ENCODE measurements at places on chromosomes 6 and 20. TPM values are rescaled to one million over a fixed set of nuclear protein-coding genes. Genes with fewer than 3 reads are reported as not detected.

DNA sequence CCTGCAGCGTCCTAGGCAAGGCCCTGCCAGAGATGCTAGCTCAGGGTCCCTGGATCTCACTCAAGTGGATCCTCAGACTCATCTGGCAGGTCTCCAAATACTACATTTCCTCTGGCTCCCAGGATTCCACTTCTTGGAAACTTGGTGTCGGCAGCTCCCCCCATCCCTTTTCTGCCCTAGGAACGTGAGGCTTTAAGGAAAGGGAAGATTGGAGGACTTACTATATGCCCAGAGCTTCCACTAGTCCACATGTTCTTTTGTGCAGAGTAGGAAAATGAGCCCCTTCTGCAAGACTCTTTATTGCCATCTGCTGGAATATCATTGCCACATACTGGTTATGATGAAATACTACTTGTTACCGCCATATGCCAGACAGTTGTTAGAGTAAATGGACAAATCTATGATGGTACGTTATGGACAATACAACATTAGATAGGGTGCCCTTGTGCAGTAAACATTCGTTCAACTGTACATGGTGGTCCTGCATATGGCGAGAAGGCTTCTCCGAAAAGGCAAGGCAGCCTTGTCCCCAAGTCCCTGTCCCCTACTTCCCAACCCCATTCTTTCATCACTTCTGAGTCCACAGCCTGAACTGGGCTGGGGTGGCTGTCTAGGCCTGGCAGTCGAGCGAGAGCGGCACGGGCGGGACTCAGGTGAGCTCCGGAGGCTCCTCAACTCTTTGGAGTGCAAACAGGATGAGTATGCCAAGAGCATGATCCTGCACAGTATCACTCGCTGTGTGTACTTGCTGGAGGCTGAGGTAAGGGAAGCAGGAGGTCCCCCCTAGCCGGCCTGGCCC is 780 bp downstream of the ARMC12 start:
- no peaks in the 10 kb centered on the region for H3K27me3 ChIP-seq
- H3K27ac ChIP-seq = peak overlapping the region; percentile 10

HLA-DQB2 gene
- 1.3 TPM for total RNA-seq

- H3K36me3 ChIP-seq = no peaks in the 10 kb centered on the region
- no peak overlapping the region for H3K4me3 ChIP-seq
- no peak overlapping the region for H3K27ac ChIP-seq
- DNase-seq = no peak
- H3K27me3 ChIP-seq = no peaks in the 10 kb centered on the region
Measured at GRCh38 chr6:41477572-41477971, 68.6 kb upstream of the FOXP4 start.

BNIP5 gene
- total RNA-seq = not detected

CCM2L gene
- 6.0 TPM for total RNA-seq

GRCh38 chr6:102039441-102039840 is 645.9 kb downstream of the GRIK2 start:
- H3K27ac ChIP-seq = no peak overlapping the region
- H3K36me3 ChIP-seq = no peaks in the 10 kb centered on the region
- H3K4me3 ChIP-seq = no peak overlapping the region
- H3K4me1 ChIP-seq = no peaks in the 10 kb centered on the region
- no peak for DNase-seq

DNA sequence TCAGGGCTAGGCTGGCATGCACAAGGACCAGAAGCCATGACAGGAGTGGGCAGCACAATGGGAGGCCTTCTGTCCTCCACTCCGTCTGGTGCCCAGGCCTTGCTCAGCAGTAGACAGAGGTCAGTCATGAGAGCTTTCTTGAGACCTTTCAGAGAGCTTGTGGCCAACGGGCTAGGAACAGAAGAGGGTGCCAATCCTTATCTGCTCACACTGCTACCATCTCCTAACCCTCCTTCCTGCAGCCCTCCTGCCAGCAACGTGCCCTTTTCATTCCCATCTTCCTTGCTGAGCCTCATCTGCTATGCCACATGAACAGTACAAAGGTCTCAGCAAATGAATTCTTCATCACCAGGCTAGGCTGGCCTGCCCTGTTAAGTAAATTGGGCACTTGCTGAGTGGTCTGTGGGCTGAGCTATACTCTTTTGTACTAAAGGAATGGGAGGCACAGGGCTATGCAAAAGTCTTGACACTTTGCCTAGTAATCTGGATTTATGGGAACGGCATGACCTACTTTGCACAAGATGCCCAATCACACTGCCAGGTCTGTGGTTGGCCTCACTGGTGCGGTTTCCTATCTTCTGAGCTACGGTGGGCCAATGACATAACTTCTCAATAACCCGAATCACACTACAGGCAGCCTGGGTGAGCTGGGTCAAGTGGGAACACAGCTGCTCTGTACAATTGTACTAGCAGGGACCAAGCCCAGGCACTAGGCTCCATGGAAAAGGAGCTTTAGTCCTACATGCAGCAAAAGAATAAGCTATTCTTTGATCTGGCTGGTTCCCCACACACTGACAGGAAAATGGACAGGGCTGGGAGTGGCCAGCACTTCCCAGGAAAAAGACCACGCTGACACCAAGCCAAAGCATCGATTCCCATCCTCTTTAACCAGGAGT is 47.8 kb downstream of the ELOVL5 start:
- H3K27ac ChIP-seq = peak overlapping the region; percentile 51
- H3K4me1 ChIP-seq = peaks cover 64% of the 10 kb centered on the region
- no peak overlapping the region for H3K4me3 ChIP-seq
